ENCODE measurements at places on chromosomes 11 and 22.

DNA sequence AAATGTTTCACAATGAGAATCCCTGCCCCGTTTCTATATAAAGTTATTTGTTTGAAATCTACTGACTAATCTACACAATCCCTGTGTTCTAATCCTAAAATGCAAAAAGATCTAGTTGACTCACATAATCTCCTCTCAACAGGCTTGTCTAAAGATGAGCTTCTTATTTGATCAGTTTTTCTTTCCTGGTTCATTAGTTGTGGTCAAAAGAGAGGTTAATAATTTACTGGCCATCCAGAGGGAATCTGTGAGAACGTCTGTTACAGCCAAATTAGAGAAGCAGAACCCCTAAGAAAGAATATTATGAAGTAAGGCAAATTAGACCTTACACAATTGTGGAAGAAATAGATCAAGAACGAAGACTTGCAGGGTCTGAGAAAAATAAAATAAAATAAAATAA is 173.7 kb upstream of the ANO3 start:
- DNase-seq = no peak

- DNase-seq = no peak
Observed at GRCh38 chr22:41830174-41830573, 2.7 kb upstream of the SREBF2 start.

- no peak for DNase-seq
Observed at GRCh38 chr11:119626197-119626841, 102.7 kb downstream of the NECTIN1 start.

GRCh38 chr11:22115470-22116029 is 77.3 kb upstream of the ANO5 start:
- no peak for DNase-seq

GRCh38 chr11:23903044-23903704 is 593.7 kb upstream of the LUZP2 start:
- DNase-seq = no peak
